ENCODE measurements at places on chromosomes 16 and 17. TPM values are rescaled to one million over a fixed set of nuclear protein-coding genes. Genes with fewer than 3 reads are reported as not detected.

- no peak for DNase-seq
Observed at GRCh38 chr16:85528528-85529387, 84.4 kb upstream of the GSE1 start.

GRCh38 chr17:74920642-74921025, 2.4 kb downstream of the USH1G start:
- no peak for DNase-seq

DNA sequence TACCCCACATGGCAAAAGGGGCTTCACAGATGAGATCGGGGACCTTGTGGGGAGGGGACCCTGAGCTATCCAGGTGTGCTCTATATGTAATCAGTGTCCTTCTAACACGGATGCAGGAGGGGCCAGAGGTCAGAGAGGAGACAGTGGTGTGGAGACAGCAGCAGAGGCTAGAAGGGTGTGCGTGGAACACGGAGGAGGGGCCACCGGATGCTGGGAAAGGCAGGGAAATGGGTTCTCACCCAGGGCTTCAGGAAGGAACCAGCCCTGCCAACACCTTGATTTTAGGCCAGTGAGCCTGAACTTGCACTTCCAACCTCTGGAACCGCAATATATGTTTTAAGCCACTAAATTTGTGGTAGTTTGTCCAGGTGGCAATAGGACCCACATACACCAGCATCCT, 4.6 kb upstream of the SLC38A8 start:
- DNase-seq: no peak

CCL3 gene
- not detected for total RNA-seq

DNA sequence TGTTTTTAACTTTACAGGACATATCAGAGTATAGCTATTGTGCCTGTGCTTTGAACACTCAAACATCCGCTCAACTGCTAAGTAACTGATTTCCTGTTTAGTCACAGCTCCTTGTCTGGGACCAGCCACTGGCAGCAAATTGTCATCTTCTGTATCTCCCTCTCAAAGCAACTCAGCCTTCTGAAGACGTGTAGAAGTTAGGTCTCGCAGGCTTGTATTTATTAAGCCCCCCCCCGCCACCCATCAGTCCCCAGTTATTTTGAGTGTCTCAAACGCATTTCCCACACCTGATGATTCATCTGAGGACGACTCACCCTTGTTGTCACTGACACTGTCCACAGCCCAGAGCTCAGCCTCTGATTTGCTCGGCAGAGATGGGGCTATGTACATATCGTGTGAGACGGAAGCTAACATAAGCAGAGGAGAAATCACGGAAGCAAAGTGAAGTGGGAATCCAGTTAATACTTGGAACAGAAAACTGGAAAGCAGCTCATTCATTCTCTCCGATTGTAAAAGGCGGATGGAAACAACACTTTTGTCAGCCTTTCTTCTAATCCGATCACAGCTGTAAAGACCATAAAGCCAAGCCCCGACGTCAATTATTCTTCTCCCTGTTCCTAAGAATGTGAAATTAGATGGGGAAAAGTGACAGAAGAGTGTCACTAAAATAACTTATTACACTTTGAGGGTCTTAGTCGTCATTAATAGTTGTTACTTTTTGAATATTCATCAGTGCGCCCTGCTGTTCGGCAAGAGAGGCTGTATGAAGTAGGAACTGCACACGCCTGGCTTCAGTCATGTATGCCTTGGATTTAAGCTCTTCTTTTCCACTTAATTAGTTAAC, 64.2 kb downstream of the PITPNC1 start:
- no peak for DNase-seq

- DNase-seq: no peak
Observed at GRCh38 chr17:33079201-33079600, 87.6 kb downstream of the SPACA3 start.

- no peak for DNase-seq
Observed at GRCh38 chr16:74975591-74975990, 9.3 kb downstream of the WDR59 start.

DNA sequence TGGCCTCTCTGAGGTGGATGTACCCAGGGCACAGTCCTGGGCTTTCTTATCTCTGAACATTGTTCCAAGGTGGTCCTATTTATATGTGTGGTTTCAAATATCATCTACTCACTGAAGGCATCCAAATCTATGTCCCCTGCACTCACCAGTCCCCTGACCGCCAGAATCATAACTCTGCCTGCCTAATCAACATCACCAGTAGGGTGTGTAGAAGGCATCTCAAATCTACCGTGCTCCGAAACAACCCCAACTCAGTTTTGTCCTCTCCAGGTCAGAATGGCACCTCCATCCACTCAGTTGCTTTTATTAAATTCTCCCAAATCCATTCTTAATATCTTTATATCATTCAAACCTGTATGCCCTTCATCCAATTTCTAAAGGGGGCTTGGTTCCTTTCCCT, 536.3 kb downstream of the GRIN2A start:
- DNase-seq: no peak

DNA sequence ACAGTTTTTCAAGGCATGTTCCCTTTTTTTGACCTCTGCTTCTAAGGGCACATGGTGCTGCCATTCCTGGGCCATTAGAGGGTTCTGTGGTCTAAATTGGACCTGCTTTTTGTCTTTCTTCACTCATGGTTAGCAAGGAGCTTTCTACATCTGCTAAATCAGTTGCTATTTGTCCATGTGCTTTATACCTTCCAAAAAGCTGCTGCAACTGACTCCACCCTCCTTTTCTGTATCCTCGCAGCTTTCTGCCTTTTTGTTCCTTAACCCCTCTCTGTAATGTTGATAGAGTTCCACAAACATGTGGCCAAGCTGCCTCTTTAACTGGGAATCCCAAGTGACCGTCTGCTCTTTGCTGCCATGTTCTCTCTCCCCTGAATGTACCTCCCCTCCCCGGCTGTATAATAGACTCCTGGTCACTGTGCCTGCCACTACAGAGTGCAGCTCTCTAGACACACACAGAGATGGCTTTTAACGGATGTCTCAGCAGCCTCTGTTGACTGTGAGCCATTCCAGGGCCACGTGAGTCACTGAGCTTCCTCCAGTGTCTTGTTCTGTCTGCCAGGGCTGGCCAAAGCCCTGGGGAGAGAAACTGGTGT, 57.4 kb upstream of the TEKT3 start:
- no peak for DNase-seq

TBC1D3E gene
- not detected for total RNA-seq

KRT27 gene
- not detected for total RNA-seq

RHBDL3 gene
- 0.16 TPM for total RNA-seq

DNA sequence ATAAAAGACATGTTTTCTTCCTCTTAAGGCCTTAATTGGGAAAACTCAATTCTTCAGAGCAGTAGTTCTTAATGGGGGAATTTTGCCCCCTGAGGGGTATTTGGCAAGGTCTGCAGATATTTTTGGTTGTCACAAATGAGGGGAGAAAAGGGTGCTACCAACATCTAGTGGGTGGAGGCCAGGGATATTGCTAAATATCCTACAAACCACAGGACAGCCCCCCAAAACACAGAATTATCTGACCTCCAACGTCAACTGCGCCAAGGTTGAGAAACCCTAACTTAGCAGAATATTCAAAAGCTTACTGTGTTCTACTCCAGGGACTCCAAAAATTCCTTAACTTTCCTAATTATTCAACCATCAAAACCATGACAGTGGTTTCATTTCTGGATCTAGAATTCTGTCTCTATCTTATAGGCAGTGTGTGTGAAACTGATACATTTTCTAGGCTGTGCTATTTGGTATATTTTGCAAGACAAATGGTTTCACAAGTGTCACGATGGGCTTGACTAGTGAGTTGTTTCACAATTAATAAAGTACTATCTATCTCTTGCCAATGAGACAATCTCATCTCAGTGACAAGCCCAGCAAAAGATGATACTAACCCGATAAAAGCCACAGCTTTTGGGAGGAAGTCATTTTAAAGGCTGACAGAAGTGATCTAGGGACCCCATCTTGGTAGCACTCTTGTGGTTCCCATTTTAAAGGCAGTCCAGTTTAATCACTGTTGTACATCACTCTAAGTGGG, 14.7 kb downstream of the TXNDC11 start:
- DNase-seq: no peak

SCIMP gene
- 1.3 TPM for total RNA-seq

GRCh38 chr17:80790981-80791742, 200.5 kb upstream of the CHMP6 start:
- DNase-seq: peak; percentile 6

GRCh38 chr16:69107316-69107962, 2.0 kb downstream of the HAS3 start:
- no peak for DNase-seq

- no peak for DNase-seq
Observed at GRCh38 chr16:50273888-50274325, 7.6 kb downstream of the ADCY7 start.

DNA sequence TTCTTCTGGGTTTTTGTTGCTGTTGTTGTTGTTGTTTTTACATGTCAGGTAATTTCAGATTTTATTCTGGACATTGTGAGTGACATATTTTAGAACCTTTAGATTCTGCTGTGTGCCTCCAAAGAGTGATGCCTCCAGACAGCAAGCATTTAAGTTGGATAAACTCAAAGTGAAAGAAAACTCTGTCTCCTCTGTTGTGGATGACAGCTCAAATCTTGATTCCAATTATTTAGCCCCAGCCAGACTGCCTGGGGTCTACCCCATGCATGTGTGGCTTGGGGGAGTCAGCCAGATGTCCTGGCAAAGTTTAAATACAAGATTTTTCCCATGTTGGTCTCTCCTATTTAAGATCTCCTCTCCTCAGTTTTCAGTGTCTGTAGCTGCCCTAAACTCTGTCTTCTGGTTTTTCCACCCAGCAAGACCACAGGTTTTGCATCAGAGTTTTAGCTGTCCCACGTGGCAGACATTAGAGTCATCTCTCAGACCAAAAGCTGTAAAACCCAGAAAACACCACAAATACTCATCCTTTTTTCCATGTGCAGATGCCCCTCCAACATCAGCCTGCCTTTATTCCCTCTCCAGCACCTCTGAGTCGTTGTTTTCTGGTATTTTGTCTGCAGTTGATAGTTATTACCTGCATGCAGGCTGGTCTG, 19.4 kb upstream of the ZNF469 start:
- no peak for DNase-seq

DNA sequence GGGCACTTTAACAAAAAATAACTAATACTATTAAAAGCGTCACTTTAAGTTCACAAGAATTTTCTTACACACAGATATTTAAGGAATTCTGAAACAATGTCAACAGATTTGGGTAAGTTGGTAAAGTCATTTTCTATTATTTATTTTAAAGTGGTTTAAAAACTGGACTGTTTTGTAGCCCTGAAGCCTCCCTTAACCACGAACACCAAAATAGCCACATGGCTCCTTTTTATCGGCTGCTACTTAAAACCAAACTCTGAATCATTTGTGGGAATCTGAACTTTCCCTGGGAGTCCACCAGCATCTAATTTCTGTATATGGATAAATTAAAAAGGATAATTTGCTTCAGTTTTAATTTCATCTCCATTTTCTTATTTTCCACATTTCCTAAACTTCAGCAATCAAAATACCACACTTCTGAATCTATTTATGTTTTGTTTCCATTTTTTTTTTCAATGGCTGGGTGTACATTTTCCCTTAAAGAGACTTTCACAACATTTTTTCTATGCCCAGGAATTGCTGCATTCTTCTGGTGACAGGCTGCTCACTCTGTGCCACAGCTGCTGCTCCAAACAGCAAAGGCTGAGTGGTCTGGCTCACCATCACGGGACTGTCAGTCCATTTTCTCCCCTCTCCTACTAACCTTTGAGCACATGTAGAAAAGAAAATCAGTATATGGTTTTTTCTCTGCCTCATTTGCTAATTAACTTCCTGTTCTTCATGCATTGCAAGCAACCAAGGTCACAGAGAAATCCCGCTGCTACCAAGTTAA, 255.5 kb upstream of the KCNJ16 start:
- no peak for DNase-seq

- no peak for DNase-seq
Observed at GRCh38 chr17:60158751-60159478, 9.1 kb downstream of the CA4 start.

DNA sequence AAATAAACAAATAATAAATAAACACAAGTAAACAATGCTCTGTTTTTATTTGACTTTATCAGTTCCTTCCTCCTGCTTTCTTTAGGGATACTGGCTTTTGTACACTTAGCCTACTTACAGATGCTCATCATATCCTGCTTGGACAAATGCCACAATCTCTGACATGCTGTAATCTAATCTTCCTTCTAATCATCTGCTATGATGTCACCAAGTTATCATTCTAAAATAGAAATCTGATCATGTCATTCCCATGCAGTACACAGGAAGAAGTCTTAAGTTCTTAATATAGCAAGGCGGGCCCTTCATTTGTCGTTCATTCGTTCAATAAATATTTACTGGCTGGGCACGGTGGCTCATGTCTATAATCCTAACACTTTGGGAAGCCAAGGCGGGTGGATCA, 9.1 kb upstream of the UBB start:
- no peak for DNase-seq

GRCh38 chr16:1919327-1919998, 1.2 kb upstream of the HS3ST6 start:
- no peak for DNase-seq

- no peak for DNase-seq
Observed at GRCh38 chr16:78108451-78108850, 9.0 kb downstream of the WWOX start.

All from breast epithelium (tissue), 4 donors.